ENCODE measurements at places on chromosomes 7 and 10.

GRCh38 chr10:69878038-69878437 lies 76.3 kb downstream of the COL13A1 start:
- DNase-seq = no peak

DNA sequence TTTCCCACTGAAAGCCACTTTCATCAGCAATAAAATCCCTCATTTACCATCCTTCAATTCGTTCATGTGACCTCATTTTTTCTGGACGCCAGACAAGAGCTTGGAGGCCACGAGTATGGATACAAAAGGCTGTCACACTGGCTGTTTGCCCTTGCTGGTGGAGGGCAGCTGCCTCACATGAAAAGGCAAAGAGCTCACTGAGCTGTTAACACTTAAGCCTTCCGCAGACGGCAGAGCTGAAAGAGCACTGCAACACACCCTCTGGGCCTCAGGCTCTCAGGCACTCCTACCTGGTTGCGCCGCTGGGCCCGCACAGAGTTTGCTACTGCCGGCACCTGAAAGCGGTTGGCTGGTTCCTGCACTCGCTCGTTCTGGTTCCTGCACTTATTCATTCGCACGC lies 193.5 kb downstream of the CFTR start:
- no peak for DNase-seq

DNA sequence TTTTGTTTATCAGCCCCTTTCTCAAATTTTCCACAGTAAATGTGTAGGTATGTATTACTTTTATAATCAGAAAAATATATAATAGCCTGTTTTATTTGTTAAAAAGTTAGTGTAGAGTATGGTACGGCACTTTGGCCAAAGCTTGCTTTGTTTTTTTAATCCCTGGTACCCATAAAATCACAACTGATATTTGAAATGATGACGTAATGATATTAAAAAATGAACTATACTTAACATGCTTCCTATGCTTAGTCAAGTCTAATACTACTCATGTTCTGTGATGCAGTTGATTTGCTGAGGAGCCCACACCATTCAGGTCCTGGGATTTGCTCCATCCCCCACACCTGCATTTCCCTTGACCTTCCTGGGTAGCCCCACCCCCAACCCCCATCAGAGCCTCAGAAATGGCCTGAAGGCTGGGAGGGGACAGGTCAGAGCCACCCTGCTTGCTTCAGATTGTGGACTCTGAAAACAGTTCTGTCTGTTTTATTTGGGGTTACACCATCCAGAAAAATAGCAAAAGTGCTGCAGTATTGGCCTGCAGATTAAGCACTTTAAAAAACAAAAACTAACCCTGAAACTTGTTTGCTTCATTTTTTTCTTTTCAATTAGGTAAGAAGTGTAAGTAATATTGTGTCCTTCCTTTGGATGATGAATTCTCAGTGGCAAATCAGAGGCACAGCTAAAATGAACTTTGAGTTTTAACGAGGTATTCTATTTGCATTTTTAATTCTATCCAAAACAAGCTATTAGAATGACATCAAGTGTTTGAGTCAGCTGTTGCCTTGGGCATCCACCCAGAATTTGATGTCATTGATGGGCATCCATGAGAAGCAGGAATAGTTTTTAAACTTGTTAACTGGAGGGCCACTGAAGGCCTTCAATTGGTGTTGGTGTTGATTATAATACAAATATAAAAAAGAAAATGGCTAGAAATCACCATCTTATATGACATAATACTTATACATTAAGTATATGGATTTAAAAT lies 23.3 kb downstream of the PLCE1 start:
- no peak for DNase-seq

DNA sequence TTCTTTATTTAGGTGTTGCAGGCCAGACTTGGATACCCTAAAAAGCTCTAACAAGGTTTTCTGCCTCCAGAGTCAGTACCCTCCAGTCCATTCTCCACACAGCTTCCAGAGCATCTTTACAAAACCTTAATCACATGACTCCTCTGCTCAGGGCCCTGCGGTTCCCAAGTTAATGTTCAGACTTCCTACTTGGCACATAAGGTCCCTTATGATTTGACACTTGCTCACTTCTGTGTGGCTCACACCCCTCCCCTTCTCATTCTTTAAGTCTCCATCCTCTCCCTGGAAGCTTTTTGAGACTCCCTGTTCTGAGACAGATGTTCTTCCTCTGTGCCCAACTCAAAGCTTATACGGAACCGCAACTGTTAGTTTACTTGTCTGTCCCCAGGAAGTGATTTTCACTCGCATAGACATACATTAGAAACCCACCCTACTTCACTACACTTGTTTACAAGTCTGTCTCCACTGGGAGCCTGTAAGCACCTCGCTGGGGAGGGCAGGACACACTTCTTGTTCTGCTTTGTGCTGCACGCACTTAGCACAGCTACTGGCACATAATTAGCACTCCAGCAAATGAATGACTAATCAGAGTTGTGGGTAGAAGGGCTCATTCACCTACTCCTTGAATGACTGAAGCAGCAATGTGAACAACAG lies 154.3 kb upstream of the LAMB4 start:
- no peak for DNase-seq

DNA sequence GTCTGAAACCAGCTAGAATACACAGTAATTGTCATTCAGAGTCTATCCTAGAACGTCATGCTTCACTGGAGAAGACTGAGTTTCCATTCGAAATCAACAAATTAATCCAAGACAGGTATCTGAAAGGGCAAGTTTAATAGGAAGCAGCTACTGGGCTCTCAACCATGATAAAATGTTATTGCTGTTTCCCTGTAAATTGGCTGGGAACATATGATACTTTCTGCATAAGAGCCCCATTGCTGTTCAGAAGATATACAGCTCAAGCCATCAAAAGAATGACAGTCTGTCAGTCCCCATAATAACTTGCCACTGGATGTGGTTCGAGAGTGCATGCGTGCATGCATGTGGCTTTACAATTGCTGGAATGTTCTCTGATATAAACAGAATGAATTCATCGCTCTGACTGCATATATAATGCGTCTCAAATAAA lies 129.0 kb downstream of the HIBADH start:
- DNase-seq = no peak

DNA sequence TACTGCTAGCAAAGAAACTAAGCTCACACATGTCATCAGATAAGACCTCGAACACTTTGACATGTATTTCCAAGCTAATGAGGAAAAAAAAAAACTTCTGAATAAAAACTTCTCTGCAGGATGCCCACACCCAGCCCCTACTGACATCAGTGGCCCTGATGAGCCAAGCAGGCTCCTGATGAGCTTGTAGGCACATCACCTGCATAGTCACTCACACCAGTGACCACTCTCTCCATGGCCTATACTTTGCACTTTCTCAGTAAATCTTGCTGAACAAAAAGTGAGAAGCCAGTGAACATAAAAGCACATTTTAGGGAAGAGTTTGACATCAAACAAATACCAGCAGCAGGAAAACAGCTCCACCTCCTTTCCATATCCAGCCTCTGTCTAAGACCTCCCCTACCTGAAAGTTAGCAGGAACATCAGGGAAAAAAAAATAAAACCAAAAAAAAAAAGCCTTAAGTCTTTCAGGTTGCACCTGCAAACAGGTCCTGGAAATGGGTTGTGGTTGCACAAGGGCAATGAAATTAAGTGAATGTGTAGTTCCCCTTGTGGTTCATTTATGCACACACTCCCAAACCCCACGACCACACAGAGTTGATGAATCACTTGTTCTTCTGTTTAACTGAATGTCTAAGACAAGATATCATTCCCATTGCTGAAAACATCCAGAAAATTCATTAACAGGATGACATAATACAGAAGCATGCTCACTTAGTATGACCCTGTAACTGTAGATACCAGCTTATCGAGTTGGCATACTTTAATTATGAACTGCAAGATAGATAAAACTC lies 205.2 kb upstream of the PDE1C start:
- DNase-seq = no peak

GRCh38 chr10:3902054-3902808 lies 117.2 kb upstream of the KLF6 start:
- no peak for DNase-seq

- no peak for DNase-seq
Measured at GRCh38 chr7:65462148-65462716, 88.6 kb downstream of the ZNF92 start.

DNA sequence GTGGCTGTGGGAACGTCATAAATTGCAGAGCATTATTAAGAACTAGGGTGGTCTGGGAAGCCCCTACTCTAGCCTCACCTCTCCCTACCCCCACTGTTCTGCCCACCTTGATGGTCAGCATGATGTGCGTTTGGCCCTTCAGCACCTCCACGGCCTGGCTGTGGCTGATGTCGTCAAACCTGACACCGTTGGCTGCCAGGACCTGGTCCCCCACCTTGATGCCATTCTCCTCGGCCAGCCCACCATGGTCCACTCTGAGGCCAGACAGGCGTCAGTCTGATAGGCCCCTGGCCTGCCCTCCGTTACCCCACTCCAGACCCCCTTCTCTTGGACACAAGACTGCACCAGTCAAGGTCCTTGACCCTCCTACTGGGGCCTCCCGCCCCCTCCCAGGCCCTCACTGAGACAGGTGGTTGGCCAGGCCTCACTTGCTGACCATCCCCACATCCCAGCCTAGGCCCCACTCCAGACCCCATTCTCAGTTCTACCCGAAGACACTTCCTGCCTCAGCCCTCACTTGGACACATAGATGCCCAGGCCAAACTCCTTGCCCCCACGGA lies 9.2 kb downstream of the PDZD7 start:
- no peak for DNase-seq

DNA sequence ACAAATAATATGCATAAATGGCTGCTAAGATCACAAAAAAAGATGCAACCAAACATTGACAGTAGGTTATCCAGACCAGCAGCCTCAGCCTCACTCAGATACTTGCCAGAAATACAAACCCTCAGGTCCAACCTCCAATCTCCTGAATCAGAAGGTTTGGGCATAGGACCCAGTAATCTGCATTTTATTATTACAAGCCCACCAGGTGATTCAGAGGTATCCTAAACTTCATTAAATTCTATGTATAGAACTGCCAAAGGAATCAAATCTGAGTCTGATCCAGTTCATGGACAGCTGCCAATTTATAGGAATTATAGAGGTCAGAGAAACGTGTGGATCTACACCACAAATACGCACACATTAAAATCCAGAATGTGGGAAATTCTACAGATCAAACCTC lies 41.3 kb downstream of the ZNF438 start:
- no peak for DNase-seq

GRCh38 chr10:124903111-124903510 lies 38.8 kb upstream of the ZRANB1 start:
- no peak for DNase-seq

GRCh38 chr10:26800468-26800867 lies 60.3 kb downstream of the ABI1 start:
- DNase-seq = no peak

DNA sequence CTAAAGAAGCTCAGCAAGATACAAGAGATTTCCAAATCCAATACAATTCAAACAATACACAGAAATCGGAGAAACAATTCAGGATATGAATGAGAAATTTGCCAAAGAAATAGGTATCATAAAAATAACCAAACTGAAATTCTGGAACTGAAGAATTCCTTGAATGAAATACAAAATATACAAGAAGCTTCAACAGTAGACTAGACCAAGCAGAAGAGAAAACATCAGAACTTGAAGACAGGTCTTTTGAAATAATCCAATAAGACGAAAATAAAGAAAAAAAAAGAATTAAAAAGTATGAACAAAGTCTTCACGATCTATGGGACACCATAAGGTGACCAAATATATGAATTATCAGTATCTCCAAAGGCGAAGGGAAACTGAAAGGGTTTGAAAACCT lies 2.8 kb upstream of the IFIT2 start:
- DNase-seq = no peak

DNA sequence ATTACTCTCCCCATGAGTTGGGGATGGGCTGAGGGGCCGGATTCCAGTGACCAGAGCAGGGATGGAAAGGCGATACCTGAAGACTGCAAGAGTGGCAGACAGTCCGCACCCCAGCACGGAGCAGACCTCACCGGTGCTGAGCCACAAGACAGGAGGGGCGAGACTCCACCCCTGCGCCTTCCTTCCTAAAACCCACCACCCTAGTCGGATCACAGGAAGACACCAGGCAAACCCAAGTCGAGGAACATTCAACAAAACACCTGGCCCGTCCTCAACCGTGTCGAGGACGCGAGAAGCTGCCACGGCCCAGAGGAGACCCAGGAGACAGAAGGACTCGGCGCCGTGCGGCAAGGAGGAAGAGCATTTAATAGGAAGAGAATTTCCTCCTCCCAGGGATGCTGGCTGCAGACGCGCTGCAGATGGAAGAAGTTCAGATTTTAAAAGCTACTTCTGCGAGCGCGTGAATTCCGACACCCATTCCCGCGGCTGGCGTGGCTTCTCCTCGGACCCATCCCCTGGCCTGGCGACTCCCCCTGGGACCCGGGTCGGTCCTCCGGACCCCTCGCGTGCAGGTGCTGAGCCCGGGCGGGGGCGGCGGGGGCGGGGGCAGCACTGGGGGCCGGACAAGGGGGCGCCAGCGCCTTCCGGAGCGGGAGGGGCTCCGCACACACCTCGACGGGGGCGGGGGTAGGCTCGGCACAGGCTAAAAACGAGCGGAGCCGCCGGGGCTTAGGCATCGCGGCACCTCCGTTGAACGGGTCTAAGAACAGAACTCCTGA lies 563 bp upstream of the UTF1 start:
- no peak for DNase-seq

DNA sequence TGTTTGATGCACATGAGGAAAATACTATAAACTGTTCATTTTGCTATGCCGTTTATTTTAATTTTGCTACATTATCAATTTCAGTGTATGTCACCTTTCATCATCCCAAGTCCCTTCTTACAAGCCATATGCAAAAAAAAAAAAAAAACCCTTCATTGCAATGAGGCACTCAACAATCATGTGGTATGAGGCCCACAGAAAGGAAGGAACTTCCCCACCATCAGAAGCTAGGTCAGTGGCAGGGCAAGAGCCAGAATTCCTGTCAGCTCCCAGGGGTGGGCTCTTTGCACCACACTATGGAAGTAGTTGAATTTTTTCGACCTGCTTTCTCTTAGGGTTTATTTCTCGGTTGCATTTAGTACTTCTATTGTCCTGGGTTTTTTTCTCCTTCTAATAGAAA lies 75.4 kb downstream of the NOC3L start:
- DNase-seq = no peak

- no peak for DNase-seq
Measured at GRCh38 chr7:64884085-64884912, 18.8 kb upstream of the ZNF273 start.

GRCh38 chr10:13100349-13101294 lies 659 bp downstream of the OPTN start:
- DNase-seq = no peak

- no peak for DNase-seq
Measured at GRCh38 chr7:7672545-7673239, 32.1 kb downstream of the UMAD1 start.

DNA sequence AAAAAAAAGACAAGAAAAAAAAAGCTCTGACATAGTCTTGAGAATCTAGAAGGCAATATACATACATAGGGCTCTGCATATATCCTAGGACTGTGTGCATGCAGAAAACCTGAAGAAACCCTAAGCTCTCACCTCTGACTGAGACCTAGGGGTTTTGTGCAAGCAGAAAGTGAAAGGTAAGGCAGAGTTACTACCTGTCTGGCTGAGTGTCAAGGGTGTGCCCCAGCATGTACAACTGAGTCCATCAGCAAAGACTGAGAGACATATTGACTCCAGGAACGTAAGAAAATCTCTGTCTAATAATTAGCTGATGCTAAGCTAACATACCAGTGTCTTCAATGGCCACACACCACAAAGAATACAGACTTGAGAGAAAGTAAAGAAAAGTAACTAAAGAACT lies 16.3 kb upstream of the HNRNPH3 start:
- DNase-seq = no peak

GRCh38 chr7:155931396-155932085 lies 119.3 kb upstream of the SHH start:
- DNase-seq = no peak

- DNase-seq = no peak
Measured at GRCh38 chr7:108004220-108005142, 1.5 kb upstream of the LAMB1 start.

All from stimulated activated CD4-positive, alpha-beta T cell treated with anti-CD3 and anti-CD28 coated beads, TNF-alpha, amount 100 ng/mL, for 48 hours (primary cell).